Mammary epithelial cell (primary cell): ENCODE measurements at places on chromosomes 6 and 20.

GRCh38 chr20:41231136-41231535 lies 86.4 kb downstream of the ZHX3 start:
- DNase-seq: no peak

DNA sequence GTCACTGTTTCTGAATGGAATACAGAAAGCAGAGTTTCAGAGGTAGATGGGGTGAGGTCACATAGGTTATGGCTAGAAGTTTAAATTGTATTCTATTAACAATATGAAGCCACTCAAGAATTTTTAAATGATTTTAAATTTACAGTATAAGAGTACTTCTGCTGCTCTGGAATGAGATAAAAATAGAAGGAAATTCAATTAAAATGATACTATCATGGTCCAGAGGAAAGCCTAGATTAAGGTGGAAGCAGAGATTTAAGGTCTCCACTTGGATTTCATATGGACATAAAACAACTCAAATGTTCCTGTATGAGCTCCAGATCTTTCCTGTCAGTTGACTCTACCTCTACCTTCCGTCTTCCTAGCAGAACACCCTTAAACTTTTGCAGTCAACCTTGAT lies 68.6 kb downstream of the REV3L start:
- no peak for DNase-seq

DNA sequence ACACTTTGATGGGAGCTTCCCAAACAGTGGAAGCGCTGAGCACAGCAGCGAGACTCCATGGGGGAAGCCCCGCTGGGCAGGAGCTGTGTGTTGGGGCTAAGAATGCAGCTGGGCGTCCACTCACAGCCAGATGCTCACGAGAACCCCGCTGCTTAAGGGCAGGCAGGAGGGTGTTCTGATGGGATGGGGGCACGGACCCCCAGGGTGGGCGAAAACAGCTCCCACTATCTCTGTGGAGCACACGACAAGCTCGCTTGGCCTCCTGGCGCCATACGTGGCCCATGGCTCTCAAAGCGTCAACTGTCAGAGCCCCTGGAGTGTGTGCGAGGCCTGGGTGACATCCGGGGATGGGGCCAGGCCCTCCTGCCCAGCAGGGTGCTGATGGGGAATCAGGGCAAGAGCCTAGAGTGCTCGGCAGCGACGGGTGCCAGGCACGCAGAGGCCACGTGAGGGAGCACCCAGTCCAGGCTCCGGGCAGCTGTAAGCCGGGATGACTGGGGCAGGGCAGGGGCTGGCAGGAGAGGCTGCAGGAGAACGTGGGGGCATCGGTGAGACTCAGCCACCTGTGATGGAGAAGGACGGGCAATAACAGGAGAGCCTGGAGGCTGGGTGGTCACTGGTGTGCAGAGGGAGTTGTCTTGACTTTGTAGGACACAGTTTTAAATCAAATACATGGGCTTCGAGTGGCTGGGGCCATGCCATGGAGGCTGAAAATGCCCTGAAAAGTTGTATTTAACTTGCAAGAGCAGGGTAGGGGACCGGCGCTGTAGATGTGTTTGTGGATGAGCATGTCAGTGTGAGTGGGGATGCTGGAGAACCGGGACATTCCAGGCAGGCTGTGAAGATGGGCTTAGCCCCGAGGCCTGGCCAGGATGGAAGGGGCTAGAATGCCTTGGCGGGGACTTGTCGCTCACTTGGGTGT lies 27.3 kb downstream of the PYGB start:
- no peak for DNase-seq

DNA sequence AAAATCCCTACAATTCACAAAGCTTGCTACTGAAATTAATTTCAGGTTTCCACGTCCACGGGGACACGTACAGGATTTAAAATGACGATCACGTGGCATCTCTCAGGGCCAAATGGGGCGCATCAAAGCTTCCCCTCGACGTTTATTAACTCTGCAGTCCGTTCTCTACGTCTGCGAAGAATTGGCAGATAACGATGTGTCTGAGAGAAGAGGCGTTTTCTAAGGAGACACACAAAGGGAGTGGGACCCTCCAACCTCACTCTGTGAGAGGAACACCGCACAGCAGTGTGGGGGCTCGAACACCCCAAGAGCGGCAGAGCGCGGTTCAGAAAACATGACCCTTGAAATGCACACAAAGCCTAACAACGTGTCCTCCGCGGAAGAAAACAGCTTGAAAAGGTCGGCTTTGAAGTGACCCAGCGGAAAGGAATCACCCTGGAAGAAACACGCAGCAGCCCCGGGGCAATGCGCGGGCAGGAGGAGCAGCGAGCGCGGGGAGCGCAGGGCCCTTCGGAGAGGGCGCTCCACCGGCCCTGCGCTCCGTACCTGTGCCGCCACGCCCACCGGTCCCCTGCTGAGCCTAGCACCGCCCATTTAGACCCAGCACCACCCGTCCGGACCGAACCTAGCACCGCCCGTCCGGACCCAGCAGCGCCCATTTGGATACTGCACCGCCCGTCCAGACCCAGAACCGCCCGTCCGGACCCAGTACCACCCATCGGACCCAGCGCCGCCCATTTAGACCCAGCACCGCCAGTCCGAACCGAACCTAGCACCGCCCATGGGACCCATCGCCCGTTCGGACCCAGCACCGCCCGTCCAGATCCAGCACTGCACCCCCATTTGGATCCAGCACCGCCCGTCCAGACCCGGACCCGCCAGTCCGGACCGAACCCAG lies 1.1 kb upstream of the AFDN start:
- DNase-seq: peak; percentile 53

- DNase-seq: no peak
Measured at GRCh38 chr20:11246251-11246775, 572.5 kb upstream of the JAG1 start.

- no peak for DNase-seq
Measured at GRCh38 chr20:62839261-62839660, 22.4 kb downstream of the TCFL5 start.

- DNase-seq: no peak
Measured at GRCh38 chr6:168043848-168044415, 35.1 kb downstream of the FRMD1 start.

- peak; percentile 19 for DNase-seq
Measured at GRCh38 chr6:40550202-40551101, 36.7 kb downstream of the LRFN2 start.

DNA sequence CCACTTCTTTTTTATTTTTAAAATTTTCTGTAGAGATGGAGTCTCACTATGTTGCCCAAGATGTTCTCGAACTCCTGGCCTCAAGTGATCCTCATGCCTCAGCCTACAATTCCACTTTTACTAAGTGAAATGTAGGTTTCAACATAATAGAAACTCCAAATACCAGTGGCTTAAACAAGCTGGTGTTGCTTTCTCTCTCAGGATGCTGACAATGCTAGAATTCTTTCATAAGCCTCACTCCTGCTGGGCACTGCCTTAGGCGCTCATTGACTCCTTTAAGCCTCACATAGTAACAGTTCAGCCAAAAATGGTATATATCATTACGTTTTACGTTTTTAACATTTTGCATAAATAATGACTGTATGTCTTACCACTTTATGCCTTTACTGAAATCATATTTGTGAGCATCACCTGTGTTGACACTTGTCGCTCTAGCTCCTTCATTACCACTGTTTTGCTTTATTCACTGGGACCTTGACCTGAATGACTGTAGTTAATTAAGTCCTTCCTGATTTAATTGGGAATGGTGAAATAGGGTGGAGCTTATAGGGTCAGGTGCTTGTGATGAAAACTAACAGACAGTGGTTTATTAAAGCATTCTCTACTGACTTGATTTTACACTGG lies 3.9 kb upstream of the CST9 start:
- no peak for DNase-seq

DNA sequence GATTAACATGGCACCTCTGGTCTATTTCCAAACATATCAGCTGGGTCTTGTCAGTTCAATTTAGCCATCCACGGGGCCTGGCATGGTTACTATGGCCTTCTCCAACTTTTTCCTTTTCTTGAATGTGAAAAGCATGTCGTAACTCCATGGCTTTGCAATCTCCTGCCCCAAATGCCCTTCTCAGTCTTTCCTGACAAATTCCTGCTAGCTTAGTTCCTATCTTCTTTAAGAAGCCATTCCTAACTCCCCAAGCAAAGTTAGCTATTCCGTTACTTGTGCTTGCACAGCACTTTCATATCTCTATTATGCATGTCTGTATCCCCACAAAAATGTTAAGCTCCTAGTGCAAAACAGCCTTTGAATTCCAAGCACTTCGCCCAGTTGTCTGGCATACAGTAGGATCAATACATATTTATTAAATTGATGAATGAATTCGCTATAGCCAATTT lies 105.6 kb downstream of the AIG1 start:
- DNase-seq: no peak

DNA sequence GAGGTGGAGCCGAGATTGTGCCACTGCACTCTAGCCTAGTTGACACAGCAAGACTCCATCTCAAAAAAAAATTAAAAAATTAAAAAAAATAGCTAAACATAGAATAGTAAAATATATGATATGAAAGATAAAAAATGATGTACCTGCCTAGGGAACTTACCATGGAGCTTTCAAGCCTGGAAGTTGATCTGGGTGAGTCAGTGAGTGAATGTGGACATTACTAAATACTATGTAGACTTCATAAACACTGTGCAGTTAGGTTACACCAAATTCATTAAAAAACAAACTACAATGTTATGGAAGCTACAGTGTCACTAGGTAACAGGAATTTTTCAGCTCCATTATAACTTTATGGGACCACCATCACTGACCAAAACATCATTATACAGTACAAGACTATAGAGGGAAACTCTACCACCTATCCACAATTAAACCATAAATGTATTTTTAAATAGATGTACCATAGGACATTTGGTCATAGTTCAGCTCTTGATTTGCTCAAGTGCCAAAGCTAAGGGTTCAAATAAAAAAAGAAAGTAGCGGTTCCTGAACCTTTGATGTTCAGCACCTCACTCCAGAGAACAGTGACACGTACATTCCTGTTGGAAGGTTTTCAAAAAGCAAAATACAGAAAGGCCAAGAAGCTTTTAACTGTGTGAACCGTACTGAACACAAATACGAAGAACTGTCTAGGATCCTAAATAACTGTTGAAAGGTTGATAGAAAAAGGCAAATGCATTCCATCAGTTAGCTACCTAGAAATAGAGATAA lies 52.4 kb upstream of the SPDEF start:
- DNase-seq: no peak

GRCh38 chr6:44966449-44967092 lies 361.6 kb upstream of the RUNX2 start:
- peak; percentile 88 for DNase-seq

GRCh38 chr6:79076160-79076559 lies 1.9 kb downstream of the PHIP start:
- DNase-seq: peak; percentile 30

- DNase-seq: no peak
Measured at GRCh38 chr6:114453737-114454276, 111.0 kb upstream of the HS3ST5 start.
